ENCODE measurements at places on chromosomes 7 and 10.

DNA sequence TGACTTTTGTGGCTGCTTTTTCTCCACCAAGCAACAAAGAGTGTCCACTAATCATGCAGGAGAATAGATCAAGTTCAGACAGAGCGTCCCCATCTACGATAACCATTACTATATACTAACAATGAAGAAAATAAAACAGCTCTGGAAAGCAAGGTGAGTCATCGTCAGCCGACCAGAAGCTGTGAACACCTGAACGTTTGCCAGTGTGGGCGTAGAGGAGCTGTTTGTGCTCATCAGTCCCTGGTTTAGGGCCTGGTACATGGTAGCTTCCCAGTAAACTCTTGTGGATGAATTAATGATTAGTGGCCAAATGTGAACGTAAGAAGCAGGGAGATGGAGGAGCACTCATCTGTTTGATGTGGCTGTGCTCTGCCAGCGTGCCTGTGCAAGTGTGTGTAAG, 180.7 kb downstream of the EVX1 start:
- DNase-seq, result no peak

- DNase-seq, result peak; percentile 88
These were observed 102.8 kb downstream of the PIP4K2A start for GRCh38 chr10:22611425-22612115.

- DNase-seq, result no peak
These were observed 105.5 kb upstream of the PTN start for GRCh38 chr7:137449016-137449415.

GRCh38 chr7:16594061-16594460, 51.5 kb downstream of the ANKMY2 start:
- no peak for DNase-seq

GRCh38 chr10:44513591-44513990, 128.7 kb upstream of the CXCL12 start:
- DNase-seq, result no peak

DNA sequence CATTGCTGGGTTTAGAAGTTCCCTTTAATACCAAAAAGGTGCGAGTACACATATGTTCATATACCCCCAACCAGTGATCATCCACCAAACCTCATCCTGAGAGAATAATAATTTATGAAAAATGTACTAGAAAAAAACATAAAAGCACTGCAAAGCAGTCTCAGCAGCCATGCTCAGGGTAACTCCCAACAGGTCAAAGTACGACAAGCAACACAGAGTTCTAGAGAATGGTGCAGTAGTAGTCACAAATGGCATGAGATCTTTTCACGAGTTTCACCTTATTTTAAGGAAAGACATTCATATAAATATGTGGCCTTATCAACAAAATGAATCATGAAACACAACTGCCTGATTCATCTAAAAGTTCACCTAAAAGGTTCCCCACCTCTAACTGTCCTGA, 338.5 kb downstream of the PARD3 start:
- DNase-seq, result no peak

GRCh38 chr10:99565166-99565565, 32.4 kb downstream of the NKX2-3 start:
- no peak for DNase-seq

- DNase-seq, result no peak
These were observed 454.5 kb downstream of the DNAJB6 start for GRCh38 chr7:157791261-157791660.

- DNase-seq, result no peak
These were observed 13.9 kb downstream of the GPER1 start for GRCh38 chr7:1101563-1102431.

GRCh38 chr7:94439893-94440381, 45.2 kb downstream of the COL1A2 start:
- DNase-seq, result no peak

DNA sequence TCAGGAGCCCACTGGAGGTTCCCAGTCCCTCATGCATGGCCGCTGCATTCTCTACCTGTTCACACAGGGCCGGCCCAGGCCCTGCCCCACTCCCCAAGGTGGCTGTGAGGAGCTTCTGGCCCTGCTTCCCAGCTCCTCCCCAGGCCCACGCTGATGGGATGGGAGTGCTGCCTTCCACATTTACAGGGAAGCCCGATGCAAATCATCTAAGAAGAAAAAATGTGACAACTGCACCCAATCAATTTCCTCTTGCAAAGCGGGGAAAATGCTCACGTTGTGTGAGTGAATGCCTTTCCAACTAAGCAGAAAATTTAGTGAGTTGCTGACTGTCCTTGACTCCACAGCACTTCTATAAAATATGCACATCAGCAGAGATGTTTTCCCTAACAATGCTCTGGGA, 485.8 kb upstream of the MGMT start:
- DNase-seq, result no peak

- DNase-seq, result no peak
These were observed at the start of gene SH2D4B for GRCh38 chr10:80537736-80538480. SH2D4B (plus strand) TSS chr10:80537902; CDS start chr10:80538332, 430 bp downstream.

GRCh38 chr10:83533290-83533689, 606.0 kb upstream of the GHITM start:
- DNase-seq, result peak; percentile 66

DNA sequence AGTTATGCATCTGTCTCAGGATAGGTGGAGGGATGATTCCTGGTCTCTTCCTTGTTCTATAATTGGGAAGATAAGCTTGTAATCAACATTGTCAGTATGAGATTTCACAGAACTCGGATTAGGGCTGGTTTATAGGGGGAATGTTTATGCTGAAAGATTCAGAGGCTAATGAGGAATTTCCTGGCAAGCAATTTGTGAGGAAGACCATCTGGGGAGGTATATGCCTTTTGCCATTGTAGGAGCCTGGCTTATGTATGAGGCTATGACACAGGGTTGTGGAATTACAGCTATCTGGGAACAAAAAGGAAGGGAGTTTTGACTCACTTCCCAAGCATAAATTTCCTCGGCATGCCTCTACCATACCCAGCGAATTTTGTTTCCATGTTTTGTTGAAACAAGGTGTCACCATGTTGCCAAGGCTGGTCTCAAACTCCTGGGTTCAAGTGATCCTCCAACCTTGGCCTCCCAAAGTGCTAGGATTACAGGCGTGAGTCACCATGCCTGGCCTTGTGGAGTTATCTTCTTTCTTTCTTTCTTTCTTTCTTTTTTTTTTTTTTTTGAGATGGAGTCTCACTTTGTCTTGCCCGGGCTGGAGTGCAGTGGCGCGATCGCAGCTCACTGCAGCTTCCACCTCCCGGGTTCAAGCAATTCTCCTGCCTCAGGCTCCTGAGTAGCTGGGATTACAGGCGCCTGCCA, 1.6 kb upstream of the COPS6 start:
- no peak for DNase-seq

DNA sequence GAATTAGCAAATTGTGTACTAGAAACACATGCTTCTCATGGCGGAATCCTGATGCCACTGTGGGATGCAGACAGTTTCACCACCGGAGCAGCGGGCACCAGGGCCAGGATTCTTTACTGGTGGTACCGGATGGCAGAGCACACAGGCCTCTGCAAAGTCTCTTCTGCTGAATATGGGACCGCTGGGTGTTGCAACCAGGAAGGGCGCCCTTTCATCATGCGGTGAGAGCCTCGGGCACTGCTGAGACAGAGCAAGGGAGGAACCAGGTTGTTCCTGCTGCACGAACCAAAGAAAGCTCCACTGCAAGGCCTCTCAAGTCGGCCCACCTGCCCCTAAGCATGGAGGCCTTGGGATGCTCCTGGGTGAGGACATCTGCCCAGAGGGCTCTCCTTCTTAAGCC, 57.0 kb upstream of the NMT2 start:
- DNase-seq, result no peak

- DNase-seq, result no peak
These were observed 777 bp downstream of the BICC1 start for GRCh38 chr10:58513188-58514110.

DNA sequence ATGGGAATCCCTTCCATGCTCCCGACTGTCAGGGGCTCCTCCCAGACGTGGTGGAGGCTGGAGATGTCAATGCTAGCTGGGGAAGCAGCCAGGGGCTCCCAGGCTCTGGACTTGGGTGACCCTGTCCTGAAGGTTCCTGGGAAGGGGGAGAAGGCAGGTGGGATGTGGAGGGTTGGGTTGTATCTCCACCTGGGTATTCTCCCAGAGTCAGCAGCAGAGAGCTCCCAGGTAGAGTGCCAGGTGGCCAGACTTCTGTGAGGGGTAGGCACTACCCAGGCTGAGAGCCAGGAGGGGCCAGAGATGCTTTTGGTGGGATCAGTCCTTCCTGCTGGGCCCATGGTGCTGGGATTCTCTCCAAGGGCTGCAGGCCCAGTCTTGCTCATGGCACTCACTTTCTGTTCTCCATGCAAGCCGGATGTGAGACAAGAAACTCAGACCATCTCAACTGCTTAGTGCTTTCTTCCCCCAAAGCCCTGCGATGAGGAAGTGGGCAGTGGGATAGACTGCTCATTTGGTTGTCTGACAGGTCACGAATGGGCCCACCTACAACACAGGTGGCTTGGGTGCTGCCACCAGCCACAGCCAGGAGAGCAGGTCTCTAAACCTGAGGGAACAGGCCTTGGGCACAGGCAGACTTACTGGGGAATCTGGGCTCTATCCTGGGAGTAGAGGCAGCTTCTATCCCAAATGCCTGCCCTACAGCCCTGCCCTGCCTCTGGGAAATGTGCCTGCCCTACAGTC, 52.5 kb upstream of the CAMK2B start:
- DNase-seq, result peak; percentile 80

DNA sequence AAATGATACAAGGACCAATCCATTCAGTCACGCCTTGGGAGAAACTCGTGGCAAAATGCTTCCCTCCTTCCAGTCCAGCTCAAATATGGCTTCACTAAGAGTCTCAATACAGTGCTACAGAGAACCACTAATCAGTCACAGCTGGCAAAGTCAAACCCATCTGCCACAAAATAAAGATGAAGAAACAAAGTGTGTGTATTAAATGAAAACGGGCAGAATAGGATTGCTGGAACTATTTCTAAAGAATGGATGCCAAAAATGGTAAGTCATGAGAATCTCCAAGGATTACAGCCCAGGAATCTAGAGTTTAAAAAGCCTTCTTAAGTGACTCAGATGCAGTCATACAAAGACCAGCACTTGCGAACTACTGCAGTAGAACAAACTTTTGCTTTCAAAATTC, 61.9 kb downstream of the CACUL1 start:
- DNase-seq, result no peak

DNA sequence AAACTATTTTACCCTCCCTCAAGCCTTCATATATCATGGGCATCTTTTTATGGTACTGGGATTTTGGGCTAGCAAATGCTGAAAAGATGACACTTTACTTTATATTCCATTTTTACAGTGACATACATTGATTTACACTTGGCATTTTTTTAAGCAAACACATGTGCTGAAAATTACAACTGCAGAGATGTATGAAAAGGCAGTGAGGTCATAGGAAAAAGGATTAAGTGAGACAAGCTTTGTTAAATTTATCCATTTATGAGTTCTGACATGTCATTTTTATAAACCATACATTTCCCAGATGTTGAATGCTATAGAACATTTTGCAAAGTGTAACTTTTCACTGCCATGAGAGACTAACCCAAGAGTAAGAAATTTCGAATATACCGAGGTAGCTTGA, 68.8 kb upstream of the RSU1 start:
- no peak for DNase-seq

- no peak for DNase-seq
These were observed 157.0 kb upstream of the MKLN1 start for GRCh38 chr7:131170440-131171271.

GRCh38 chr10:11335881-11336430, 275.5 kb downstream of the USP6NL start:
- no peak for DNase-seq

DNA sequence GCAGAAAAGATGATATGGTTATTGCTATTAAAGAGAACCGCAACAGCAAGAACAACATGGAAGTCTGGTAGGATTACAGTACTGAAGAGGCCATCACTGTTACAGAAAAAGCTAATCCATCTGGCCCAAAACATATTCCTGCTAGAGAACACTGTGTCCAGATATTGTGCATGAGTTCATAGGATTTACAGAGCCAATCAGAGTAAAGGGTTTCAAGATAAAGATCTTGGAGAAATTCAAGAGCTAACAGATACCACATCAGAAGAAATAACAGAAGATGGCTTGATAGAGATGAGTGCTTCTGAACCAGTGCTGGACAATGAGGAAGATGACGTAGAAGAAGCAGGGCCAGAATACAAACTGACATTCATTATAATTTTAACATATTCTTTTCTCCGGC, 58.7 kb downstream of the MINDY3 start:
- no peak for DNase-seq

DNA sequence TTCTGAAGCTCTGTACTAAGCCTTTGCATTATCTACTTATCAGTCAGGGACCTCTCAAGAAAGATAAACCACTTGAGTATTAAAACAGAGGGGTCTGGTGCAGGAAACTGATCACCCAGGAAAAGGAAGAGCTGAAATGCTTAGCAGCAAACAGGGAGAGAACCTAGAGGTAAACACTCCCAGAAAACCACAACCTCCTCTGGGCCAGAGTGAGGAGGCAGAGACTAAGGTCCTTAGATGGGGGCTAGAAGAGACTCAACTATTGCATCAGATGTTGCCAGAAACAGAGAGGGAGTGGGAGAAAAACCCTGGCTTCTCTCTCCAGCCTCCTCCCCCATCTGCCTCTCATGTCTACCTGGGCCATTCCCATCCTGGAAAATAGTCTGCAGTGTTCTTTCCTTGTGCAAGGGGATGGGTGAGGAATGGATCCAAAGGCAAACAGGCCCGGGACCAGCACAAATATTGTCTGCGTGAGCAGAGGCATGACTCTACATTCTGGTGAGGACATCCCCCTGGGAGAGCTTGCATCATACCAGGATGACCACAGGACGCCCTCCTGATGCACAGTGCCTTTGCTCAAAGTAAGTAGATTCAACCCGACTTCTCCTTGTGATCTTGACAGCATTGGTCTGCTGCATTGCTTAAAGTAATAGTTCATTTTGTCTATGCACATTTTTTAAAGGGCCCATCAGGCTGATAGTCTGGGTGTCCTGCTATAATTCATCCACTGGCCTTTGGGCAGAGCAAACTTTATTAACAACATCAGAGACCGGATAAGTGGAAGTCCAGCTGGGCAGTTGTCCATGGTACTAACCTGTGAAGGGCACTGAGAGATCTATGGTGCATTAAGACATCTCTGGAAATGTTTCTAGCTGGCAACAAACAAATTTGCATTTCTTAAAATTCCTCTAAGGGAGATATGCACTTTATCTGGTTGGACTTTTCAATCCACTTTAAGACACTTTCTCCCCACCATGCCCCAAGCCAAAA, 22.4 kb upstream of the ODAD2 start:
- DNase-seq, result no peak

- peak; percentile 55 for DNase-seq
These were observed 54.3 kb downstream of the MAP3K8 start for GRCh38 chr10:30488316-30488715.

DNA sequence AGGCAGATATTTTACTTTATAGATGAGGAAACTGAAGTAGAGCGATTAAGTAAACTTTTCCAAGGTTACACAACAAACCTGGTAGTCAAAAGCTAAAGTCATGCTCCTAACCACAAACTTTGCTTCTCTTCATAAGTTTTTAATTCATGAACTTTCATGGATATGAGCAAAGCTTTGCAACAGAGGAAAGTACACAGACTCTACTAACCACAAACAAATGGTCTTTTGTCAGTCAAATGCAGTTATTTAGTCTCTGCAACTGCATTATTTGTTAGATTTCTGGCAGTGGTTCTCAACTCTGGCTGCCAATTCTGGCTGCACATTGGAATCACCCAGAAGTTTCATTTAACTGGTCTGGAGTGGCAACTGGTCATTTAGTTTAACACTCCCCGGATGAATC, 140.6 kb upstream of the TMEM168 start:
- DNase-seq, result no peak
